Heart right ventricle (tissue), 16 donors: ENCODE measurements at places on chromosomes 13 and 19. TPM values are rescaled to one million over a fixed set of nuclear protein-coding genes. Genes with fewer than 3 reads are reported as not detected.

DNA sequence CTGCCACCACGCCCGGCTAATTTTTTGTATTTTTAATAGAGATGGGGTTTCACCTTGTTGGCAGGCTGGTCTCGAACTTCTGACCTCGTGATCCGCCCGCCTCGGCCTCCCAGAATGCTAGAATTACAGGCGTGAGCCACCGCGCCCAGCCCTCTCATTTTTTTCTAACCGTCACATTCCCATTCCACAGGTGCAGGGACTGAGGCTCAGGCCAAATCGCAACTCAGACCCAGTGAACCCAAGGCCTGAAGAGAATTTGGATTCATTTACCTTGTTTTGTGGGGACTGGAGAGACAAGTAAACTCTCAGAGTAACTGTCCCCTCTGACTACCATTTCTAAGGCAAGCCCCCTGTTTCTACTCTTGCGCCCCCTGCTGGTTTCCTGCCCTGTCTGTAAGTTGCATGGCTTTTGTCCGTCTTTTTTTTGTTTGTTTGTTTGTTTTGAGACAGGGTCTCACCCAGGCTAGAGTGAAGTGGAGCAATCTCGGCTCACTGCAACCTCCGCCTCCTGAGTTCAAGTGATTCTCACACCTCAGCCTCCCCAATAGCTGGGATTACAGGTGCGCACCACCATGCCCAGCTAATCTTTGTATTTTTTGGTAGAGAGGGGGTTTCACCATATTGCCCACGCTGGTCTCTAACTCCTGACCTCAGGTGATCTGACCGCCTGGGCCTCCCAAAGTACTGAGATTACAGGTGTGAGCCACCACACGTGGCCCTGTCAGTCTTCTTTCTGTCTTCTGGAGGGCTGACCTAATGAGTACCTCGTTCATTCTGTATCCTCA, 2.3 kb upstream of the STRN4 start:
- peak; percentile 64 for DNase-seq

GRCh38 chr13:110576070-110576394, 14.5 kb upstream of the RAB20 start:
- no peak for DNase-seq

DNA sequence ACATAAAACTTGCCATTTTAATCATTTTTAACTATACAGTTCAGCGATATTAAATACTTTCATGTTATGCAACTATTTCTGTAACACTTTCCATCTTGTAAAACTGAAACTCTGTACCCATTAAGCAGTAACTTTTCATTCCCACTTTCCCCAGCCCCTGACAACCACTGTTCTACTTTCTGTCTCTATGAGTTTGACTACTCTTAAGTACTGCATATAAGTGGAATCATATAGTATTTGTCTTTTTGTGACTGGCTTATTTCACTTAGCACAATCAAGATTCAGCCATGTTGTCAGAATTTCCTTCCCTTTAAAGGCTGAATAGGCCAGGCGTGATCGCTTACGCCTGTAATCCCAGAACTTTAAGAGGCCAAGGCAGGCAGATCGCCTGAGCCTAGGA, 56.2 kb downstream of the ARHGAP35 start:
- no peak for DNase-seq

- DNase-seq, result no peak
Observed at GRCh38 chr19:44072543-44073401, 813 bp downstream of the ZNF284 start.

DNA sequence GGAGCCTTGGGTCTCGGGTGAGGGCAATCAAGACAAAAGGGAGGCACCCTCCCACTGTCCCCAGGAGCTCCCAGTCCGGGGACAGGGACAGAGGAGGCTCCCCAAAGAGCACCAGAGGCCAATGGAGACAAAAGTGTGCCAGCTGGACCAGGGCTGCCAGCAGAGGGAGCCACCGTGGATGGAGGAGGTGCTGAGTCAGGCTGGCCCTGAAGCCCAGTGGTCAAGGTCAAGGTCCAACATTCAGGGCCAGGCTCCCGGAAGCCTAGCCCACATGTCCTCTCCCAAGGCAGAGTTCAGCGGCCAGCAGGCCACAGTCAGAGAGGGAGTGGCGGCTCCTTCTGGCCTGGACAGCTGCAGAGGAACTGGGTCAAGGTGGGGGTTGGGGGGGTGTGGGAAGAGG, 8.4 kb downstream of the COL5A3 start:
- DNase-seq, result peak; percentile 71

DNA sequence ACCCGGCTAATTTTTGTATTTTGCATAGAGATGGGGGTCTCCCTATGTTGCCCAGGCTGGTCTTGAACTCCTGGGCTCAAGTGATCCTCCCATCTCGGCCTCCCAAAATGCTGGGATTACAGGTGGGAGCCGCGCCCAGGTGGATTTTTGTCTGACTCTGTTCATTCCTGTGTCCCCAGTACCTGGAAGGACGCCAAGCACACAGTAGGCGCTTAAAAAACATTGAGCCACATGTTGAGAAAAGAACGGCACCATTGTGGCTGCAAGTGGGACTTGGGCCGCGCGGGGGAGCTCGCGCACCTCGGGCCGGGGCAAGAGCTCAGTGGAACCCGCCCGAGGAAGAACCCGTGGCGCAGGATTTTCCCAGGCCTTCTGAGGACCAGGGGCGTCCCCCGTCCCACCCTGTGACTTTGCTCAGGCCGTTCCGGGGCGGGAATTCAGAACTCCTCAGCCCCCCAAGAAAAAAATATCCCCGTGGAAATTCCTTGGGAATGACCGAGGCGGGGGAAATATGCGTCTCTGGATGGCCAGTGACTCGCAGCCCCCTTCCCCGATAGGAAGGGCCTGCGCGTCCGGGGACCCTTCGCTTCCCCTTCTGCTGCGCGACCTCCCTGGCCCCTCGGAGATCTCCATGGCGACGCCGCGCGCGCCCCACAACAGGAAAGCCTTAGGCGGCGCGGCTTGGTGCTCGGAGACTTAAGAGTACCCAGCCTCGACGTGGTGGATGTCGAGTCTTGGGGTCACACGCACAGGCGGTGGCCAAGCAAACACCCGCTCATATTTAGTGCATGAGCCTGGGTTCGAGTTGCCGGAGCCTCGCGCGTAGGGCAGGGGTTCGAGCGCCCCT, 1.4 kb upstream of the ICAM1 start:
- peak; percentile 91 for DNase-seq

DNA sequence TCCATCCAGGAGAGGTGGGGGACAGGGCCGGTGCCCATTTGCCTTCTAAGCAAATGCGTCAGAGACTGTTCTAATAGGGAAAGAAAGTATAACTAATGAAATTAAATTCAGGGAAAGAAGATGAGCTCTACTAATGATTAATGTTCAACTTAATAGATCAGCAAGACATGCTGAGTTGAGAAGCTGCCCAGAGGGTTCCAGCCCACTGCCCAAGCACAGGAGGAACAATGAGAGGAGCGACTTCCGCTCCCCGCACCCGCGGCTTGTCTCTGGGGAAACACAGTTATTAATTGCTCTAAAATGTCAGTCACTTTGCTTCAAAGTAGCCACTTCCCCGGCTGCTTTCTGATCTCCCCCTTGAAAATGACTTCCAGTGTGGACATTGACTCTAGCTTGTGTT, 331.3 kb downstream of the UQCRFS1 start:
- DNase-seq, result no peak

DNA sequence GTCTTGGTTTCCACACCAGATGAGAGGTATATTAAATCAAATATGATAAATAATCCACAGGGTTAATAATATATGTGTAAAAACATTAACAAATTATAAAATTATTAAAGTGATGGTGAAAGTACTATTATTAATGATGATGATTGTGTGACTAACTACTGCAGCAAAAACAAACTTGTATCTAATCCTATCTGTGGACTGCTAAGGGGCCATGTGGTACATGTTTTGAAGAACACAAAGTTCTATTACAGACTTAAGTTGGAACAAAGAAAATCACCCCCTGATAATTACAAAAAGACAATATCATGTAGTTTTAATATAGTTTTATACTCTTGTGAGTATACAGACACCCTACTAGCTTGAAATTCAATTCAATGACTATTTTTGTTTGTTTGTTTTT, 504.2 kb upstream of the NBEA start:
- no peak for DNase-seq

DNA sequence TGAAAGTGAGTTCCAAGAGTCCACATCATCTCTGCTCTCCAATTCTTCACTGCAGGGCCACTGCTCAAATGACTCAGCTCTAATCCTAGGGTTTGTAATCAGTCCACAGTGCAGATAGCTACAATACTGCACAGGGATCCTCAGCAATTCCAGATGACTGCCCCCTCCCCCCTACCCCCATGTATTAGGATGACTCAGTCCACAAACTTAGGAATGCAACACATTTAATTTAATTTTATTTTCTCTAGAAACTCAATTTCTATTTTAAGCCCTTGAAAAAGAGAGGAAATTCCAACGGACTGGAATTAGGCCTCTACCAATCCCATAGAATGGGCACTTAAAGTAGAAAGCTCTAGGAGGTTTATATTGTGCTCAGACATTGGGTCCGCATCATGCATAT, 173.8 kb upstream of the SOX21 start:
- DNase-seq, result no peak

GRCh38 chr19:977058-977464, 7.1 kb upstream of the WDR18 start:
- no peak for DNase-seq

- peak; percentile 48 for DNase-seq
Observed at GRCh38 chr19:46631481-46631880, 4.5 kb downstream of the GNG8 start.

GRCh38 chr13:32016631-32017030, 14.9 kb upstream of the FRY start:
- DNase-seq, result no peak

GRCh38 chr13:22773465-22773864, 407.3 kb upstream of the SGCG start:
- DNase-seq, result no peak

DNA sequence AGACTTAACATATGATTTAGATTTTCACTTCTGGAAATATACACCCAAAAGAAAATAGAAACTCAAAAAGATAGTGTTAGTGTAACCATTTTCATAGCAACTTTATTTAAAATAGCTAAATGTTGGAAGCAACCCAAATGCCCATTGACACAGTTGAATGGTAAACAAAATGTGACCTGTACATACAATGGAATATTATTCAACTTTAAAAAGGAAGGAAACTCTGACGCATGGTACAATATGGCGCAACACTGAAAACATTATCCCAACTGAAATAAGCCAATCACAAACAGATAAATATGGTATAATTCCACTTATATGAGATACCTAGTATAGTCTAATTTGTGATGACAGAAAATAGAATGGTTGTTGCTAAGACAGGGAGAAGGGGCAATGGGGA, 1456.1 kb upstream of the MIR17HG start:
- no peak for DNase-seq

DNA sequence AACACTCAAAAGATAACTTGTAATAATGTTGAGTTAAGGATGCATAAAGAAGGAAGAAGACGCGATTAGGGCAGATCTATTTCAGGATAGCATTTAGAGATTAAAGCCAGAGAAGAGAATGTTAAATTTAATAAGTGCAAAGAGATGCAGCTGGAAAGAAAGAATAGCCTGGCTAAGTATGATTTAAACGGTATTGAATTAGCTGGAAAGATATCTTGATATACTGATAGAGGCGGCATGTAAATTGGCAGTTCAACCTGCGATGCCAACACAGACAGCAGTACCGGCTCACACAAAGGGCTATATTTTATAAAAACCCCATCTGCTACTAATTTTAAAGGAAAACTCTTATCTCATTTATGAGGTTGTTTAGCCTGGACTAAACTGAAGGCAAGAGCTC, 121.4 kb downstream of the ENOX1 start:
- DNase-seq, result no peak

- no peak for DNase-seq
Observed at GRCh38 chr13:20344836-20345490, 112.8 kb upstream of the GJB6 start.

DNA sequence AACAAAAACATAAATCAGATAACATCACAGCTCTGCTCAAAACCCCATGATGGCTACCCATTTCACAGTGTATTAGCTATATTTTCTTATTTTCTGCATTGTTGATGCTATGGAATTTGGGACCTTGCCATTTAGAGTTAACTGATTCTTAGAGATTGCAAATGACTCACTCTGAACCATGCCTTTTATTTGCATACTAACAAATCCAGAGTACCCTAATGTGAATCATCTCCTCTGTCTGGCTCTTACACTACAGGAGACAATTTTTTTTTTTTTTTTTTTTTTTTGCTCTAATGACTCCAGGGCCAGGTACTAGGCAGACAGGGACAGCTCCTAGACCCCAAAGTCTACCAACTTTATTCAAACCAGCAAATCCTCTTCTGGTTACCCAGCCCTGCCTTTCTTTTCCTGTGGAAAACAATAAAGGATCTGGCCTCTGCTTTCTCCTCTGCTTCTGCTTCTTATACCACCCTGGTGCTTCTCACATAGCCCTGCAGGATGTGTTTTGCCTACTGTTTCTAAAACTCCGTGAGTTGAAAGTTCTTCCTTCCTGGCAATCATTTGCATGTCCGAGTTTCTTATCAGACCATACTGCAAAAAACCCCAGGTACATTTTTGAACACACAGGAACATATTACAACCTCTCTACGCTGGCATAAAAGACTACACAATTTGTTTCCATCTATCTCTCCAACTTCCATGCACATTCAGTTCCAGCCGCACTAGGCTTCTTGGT, 10.6 kb upstream of the ZNF460 start:
- no peak for DNase-seq

DNA sequence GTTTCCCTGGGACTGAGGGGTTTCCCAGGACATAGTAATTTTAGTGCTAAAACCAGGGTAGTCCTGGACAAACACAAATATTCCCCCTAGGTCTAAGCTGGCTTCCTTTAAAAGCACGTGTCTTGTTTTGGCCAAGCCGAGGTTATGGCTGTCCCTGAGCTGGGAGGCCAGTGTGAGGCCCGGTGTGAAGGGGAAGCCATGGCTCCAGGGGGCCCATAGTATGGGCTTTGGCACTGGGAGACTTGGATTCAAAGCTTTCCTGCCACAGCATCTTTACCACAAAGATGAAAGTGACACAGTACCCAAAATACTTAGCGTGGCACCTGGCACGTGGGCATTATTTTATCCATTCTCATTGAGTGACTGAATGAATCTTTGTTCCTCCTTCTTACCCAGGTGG, 345.2 kb downstream of the ZNF536 start:
- DNase-seq, result no peak

GRCh38 chr13:74132152-74132775, 1.9 kb downstream of the KLF12 start:
- DNase-seq, result no peak

GRCh38 chr13:87792878-87793277, 121.7 kb downstream of the SLITRK5 start:
- DNase-seq, result no peak

ZIC5 gene
- total RNA-seq, result not detected

IL4I1 gene
- 0.71 TPM for total RNA-seq

AXL gene
- 22.1 TPM for total RNA-seq

FAM124A gene
- 8.7 TPM for total RNA-seq

LGALS7 gene
- not detected for total RNA-seq

ZNF600 gene
- total RNA-seq, result 2.6 TPM

HAUS5 gene
- 7.8 TPM for total RNA-seq

IL27RA gene
- 2.8 TPM for total RNA-seq

ZNF534 gene
- 0.49 TPM for total RNA-seq

ATP7B gene
- 9.3 TPM for total RNA-seq

NBEA gene
- total RNA-seq, result 28.3 TPM

PEPD gene
- total RNA-seq, result 24.3 TPM

ZNF442 gene
- 4.8 TPM for total RNA-seq
